ENCODE measurements at places on chromosomes 7 and 10.
A peak's percentile ranks its signal among the peaks of the same experiment; 100 is the strongest.

DNA sequence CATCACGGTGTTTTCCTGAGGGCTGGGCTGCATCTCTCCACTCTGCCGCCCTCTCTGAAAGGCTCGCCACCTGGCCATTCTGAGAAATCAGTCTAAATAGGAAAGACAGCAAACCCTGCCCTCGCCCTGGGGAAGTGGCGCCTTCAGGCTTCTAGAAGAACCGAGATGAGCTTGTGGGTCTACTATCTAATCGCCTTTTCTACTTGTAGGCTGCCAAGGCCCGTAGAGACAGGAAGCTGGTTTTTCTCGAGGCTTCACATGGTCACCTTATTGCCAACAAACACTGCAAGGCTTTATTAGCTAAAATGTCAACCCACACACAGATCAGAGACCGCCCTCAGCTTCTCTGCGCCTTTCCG is 21.4 kb downstream of the LAT2 start:
- DNase-seq, result no peak

DNA sequence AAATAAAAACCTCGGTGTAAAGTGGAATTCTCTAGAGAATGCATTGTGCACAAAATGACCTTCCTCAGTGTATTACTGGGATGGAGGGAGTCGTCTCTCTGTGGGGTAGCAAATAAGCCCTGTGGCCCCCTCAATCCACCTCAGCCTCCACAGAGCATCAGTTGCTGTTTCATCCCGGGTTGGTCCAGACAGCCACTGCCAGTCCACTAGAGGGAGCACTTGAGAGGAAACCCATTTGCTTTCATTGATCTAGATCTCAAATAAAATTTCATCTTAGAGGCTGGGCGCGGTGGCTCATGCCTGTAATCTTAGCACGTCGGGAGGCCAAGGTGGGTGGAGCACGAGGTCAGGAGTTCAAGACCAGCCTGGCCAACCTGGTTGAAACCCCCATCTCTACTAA is 1128.7 kb downstream of the CNTNAP2 start:
- DNase-seq, result no peak

- DNase-seq, result no peak
Observed at GRCh38 chr7:49432254-49432653, 341.2 kb upstream of the VWC2 start.

GRCh38 chr7:91045606-91046005 is 218.6 kb upstream of the FZD1 start:
- no peak for DNase-seq

DNA sequence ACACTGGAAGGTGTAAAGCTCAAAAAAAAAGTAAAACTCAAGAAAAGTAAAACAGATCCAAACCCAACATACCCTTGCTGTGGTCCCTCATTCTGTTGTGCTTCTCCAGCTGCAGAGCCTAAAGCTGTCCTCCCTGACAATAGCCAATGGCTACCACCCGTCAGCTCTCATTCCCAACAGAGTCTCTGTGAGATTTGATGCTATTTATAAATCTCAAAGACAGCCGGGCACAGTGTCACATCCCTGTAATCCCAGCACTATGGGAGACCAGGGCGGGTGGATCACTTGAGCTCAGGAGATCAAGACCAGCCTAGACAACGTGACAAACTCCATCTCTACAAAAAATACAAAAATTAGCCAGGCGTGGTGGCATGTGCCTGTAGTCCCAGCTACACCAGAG is 116.0 kb downstream of the KMT2E start:
- no peak for DNase-seq

- DNase-seq, result no peak
Observed at GRCh38 chr10:28492116-28492920, 40.6 kb upstream of the WAC start.

DNA sequence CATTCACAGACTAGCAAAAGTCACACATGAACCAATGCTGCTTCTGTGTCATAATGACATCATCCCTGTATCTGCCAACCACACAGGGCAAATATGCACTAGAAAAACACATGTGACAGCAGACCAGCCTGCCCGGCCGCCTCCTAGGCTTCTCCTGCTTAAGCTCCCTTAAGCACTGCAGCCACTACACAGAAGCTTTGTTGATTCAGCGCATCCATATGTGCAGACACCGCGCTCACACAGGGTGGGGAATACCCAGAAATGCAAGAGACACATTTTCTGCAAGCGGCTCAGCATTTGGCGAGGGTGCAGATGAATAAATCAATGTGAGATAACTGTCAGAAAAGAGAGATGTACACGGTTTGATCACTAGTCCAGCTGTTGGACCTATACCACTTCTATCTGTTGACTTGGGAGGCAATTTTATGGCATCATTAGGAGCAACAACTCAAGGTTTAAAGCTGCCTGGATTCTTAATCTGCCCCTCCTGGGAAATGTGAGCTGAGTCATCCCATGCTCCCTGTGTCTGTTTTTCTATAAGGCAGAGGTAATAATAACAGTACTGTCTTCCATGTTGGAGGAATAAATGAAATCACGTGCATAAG is 33.4 kb downstream of the CPXM2 start:
- DNase-seq, result no peak

- DNase-seq, result peak; percentile 17
Observed at GRCh38 chr10:102504179-102504975, 605 bp downstream of the SUFU start.

- no peak for DNase-seq
Observed at GRCh38 chr7:51082096-51082840, 234.3 kb downstream of the COBL start.

DNA sequence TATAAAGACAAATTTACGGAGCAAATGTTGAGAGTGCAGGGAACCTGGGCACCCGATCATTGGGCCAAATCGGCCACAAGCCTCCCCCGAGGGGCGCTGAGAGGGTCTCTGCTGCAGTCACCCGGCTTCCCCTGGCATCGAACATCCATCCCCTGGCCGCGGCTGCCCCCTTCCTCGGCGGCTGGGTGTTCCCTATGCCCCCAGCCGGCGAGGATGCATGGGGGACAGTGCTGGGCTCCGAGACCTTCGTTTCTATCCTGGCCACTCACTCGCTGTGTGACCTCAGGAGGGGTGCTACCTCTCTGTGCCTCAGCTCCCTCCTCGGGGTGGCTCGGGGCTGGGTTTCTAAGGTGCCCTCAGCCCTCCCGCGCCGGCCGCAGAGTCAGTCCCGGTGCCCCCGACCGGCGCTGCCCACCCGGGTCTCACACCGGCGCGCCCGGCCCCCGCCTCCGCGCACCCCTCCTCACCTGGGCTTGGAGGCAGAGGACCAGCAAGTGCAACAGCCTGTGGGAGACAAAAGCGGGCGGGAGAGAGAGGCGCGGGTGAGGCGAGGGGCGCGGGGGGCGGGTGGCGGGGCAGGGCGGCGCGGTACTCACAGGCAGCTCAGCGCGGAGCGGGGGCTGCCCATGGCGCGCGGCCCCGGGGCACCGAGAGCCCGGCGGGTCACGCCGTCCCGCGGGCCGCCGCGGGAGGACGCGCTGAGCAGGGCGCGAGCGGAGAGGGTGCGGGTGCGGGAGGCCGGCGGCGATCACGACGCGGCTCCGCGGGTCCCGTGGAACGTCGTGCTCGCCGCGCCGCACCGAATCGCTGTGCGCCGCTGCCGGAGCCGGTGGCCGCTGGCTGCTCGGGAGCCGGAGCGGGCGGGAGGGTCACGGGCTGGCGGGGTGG is at the start of gene FGF8:
Gene FGF8 (minus strand): TSS at position 842 of the 888 bp plus-strand sequence. CDS start 214 bp downstream, at position 628.
- DNase-seq, result no peak

GRCh38 chr10:52539463-52539862 is 225.4 kb downstream of the DKK1 start:
- DNase-seq, result no peak

- no peak for DNase-seq
Observed at GRCh38 chr7:105759670-105760550, 116.5 kb downstream of the ATXN7L1 start.

GRCh38 chr7:123633553-123633952 is 22.1 kb upstream of the LMOD2 start:
- no peak for DNase-seq

DNA sequence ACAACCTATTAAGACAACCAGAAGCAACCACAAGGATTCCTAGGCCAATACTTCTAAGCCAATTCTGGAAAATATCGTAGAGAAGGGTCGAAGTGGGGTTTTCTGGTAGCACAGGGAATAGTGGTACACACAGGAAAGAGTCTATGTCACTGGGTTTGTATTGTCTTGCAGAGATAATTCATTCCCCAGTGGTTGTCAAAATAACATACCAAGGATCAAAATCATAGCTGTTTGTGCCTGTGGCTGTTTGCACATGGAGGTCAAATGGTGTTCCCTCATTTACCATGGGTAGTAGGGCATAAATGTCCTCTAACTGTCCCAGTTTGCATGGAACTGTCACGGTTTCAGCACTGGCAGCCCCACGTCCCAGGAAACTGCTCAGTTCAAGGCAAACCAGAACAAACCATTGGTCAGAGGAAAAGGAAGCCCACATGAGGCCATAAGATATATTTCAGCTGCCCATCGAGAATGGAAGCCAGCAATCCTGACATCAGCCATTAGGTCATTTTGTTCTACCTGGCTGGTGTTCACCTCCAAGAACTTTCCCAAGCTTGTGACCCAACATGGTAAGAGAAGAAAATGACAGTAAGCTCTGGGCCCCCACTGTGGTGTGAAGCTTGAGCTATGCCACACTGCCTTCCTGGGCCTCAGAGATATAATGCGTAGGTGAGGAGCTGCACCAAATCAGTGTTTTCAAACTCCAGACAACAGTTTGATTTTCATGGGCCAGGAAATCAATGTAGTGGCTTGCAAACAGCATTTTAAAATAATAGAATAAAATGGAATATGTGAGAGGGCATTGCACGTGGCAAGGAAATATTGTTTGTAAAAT is 53.9 kb upstream of the NFE2L3 start:
- no peak for DNase-seq

GRCh38 chr7:91852263-91852741 is 28.2 kb downstream of the MTERF1 start:
- DNase-seq, result no peak

GRCh38 chr10:110353244-110354119 is 48.8 kb upstream of the SMNDC1 start:
- DNase-seq, result no peak

DNA sequence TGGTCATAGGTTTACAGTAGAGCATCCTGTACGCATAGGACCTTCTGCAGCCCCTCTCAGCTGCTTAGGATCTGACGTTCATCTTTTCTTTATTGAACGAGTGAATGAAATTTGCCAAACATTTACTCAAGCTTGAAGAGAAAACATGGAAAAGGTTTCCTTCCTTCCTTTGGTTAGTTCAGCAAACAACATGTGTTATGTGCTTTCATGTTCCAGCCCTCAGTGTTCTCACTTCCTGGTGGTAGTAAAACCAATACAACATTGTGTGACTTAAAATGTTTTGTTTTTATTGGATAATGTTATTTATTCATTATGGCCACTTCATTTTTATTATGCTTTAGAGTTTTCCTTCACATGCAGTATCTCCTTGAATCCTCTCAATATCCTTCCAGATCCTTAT is 1.4 kb upstream of the CDCA7L start:
- DNase-seq, result no peak

GRCh38 chr7:50507898-50508470 is 57.2 kb downstream of the DDC start:
- no peak for DNase-seq

GRCh38 chr7:2621061-2621828 is 10.5 kb upstream of the TTYH3 start:
- DNase-seq, result no peak

DNA sequence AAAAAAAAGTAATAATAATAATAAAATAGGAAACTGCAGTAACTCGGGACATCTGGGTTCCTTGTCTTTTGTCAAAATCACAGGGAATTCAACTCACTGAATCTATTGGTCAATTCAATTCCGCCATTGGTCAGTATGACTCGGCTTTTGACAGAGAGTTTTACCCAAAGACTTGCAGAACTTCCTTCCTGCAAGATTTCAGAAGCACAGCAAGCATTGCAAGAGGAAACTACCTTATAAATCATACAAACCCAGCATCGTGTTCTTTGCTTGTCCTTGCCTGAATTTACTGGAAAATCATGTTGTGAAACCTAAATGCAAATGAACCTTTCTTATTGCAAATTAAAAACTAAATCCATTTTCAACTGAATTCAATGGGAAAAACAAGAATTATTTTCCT is 15.5 kb downstream of the KLF6 start:
- no peak for DNase-seq

GRCh38 chr10:94230134-94230785 is 132.5 kb downstream of the NOC3L start:
- no peak for DNase-seq

DNA sequence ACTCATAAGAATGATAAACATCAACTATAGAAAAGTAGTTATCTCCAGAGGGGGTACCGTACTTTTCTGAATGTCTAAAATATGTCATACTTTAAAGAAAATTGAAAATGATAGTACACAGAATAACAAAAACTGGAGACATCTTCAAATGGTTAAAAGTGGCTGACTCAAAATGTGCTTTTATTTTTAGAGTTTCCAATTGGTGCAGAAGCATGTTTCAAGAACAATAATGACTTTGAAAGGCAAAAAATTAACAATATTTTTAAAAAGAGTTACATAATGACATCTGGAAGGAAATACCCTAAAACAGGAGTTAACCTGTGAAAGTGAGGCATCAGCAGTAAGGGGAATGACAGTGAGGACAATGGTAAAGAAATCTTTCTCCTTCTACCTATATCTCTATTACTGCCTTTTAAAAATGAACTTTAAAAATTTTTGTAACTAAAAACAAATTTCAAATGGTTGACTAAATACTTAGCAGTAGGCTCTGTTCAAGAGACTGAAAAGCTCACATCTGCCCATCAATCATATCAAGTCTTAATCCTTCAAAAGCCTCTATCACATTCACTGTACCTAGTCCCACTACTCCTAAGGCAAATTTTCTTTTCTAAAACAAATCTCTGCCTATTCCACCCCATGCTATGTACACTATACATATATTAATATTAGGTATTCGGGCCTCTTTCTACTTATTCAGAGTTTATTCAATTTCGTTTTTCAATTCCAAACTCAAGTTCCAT is 3.0 kb downstream of the ASZ1 start:
- no peak for DNase-seq

- DNase-seq, result no peak
Observed at GRCh38 chr10:59350558-59350957, 11.8 kb downstream of the FAM13C start.

DNA sequence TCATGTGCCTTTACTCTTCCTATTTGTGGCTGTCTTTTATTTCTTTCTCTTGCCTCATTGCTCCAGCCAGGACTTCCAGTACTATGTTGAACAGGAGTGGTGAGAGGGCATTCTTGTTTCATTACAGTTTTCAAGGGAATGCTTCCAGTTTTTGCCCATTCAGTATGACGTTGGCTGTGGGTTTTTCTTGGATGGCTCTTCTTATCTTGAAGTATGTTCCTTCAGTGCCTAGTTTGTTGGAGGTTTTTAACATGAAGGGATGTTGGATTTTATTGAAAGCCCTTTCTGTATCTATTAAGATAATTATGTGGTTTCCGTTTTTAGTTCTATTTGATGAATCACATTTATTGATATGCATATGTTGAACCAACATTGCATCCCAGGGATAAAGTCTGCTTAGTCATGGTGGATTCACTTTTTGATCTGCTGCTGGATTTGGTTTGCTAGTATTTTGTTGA is 96.8 kb downstream of the GLCCI1 start:
- DNase-seq, result no peak

GRCh38 chr10:37831495-37832333 is 25.7 kb downstream of the ZNF248 start:
- no peak for DNase-seq
